Effector memory CD8-positive, alpha-beta T cell (primary cell): ENCODE measurements at places on chromosomes 2 and 18.

DNA sequence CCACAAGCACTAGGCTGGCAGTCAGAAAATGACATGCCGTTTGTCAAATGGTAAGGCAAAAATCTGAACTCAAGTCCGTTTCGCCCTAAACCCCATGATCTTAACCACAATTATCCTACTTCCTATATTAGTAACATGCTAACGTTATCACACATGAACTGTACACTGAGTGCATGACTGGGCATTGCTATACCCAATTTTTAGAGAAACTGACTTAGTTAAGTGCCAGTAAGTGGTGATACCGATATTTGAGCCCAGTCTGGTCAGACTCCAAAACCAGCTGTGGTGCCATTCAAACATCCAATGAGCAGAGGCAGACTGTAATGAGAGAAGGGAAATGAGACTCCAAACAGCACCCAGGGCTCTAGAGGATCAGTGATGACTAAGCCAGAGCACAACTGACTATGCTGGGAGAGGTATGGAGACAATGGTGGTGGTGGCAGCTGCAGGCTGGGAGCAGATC is 311.7 kb upstream of the PKDCC start:
- H3K4me3 ChIP-seq: no peak overlapping the region
- no peak overlapping the region for H3K27ac ChIP-seq
- no peaks in the 10 kb centered on the region for H3K36me3 ChIP-seq
- no peak for DNase-seq
- H3K27me3 ChIP-seq: peaks cover 38% of the 10 kb centered on the region

- no peaks in the 10 kb centered on the region for H3K36me3 ChIP-seq
- no peaks in the 10 kb centered on the region for H3K27me3 ChIP-seq
- H3K4me3 ChIP-seq: no peak overlapping the region
Measured at GRCh38 chr2:234363011-234363487, 133.8 kb downstream of the ARL4C start.

- no peaks in the 10 kb centered on the region for H3K27me3 ChIP-seq
- no peaks in the 10 kb centered on the region for H3K4me1 ChIP-seq
- DNase-seq: no peak
Measured at GRCh38 chr2:241188361-241189092, at the start of gene ANO7. TSS of gene ANO7 (plus strand) at chr2:241188677. CDS start at chr2:241190064, 1,387 bp downstream.

DNA sequence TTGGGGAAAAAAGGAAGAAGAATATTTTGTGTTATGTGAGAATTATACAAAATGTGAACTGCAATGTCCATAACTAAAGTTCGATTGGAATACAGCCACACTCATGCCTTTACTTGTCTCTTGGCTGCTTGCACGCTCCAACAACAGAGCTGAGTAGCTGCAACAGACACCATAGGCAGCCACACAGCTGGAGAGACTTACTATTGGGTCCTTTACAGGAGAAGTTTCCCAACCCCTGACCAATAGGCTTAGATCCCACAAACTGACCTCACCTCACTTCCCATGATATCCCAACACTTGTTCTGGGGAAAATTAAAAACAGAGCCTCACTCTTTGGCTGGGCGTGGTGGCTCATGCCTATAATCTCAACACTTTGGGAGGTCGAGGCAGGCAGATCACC is 213.8 kb downstream of the SH3BP4 start:
- H3K27ac ChIP-seq: no peak overlapping the region
- DNase-seq: no peak
- H3K4me1 ChIP-seq: peaks cover 3% of the 10 kb centered on the region
- H3K4me3 ChIP-seq: no peak overlapping the region
- no peaks in the 10 kb centered on the region for H3K36me3 ChIP-seq

- no peak for DNase-seq
- no peaks in the 10 kb centered on the region for H3K27me3 ChIP-seq
- H3K4me1 ChIP-seq: peaks cover 53% of the 10 kb centered on the region
- peaks cover 43% of the 10 kb centered on the region for H3K36me3 ChIP-seq
- H3K27ac ChIP-seq: peak overlapping the region; percentile 58
- no peak overlapping the region for H3K4me3 ChIP-seq
Measured at GRCh38 chr2:69538872-69539548, 101.8 kb upstream of the NFU1 start.

DNA sequence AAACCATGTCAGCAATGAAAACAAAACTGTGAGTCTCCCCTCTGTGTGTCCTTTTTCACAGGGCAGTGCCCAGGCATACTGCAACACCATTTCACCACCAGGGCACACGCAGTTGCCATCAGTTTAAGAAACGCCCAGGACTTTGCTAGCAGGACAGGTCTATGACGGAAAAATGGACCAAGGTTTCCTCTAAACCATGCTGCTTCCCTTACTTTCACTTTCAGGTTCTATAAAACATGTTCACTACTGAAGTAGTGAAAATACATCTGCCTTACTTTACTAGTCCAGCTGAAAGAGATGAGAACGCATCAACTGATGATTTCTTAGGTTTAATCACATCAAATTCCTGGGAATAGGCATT is 110.5 kb downstream of the TCF4 start:
- peaks cover 15% of the 10 kb centered on the region for H3K4me1 ChIP-seq
- H3K27ac ChIP-seq: peak overlapping the region; percentile 90
- H3K4me3 ChIP-seq: peak overlapping the region; percentile 78
- peaks cover 3% of the 10 kb centered on the region for H3K36me3 ChIP-seq
- DNase-seq: no peak

DNA sequence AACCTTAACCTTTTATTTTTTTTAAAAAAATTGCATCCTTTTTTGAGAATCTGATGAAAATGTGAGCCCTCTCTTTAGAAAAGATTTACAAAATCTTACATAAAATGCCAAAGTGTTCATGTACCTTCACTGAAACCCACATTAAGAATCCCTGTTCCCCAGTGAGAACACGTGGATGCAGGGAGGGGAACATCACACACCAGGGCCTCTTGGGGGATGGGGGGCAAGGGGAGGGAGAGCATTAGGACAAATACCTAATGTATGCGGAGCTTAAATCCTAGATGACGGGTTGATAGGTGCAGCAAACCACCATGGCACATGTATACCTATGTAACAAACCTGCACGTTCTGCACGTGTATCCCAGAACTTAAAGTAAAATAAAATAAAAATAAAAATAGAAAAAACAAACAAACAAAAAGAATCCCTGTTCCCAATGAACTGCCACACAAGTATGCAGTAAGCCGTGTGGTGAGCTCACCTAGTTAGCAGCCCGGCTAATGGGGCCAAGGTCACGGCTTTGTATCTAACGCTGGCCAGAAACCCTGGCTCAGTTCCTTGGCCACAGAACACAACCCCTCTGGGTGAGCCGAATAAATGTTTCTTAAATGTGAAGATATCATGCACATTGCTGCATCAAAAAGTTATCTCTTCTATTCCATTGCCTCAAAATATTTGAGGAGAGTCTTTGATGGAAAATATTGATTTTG is 41.4 kb downstream of the CHST9 start:
- H3K4me3 ChIP-seq: no peak overlapping the region
- H3K4me1 ChIP-seq: no peaks in the 10 kb centered on the region
- no peak overlapping the region for H3K27ac ChIP-seq
- DNase-seq: no peak
- no peaks in the 10 kb centered on the region for H3K27me3 ChIP-seq
